ENCODE measurements at places on chromosomes 1 and 21.

GRCh38 chr1:176111835-176112234 is 95.3 kb downstream of the COP1 start:
- DNase-seq, result no peak

DNA sequence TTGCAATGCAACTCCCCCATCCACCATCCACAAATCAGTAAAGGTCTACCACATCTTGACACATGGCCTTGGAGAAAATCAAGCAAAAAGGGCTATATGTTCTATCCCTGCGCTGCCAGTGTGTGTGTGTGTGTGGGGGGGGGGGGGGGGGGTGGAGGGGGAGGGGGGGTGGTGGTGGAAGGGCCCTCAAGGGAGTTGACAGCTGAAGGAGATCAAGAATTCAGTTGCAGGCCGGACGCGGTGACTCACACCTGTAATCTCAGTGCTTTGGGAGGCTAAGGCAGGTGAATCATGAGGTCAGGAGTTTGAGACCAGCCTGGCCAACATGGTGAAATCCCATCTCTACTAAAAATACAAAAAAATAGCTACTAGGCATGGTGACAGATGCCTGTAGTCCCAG is 37.6 kb upstream of the CLIC4 start:
- DNase-seq, result no peak

DNA sequence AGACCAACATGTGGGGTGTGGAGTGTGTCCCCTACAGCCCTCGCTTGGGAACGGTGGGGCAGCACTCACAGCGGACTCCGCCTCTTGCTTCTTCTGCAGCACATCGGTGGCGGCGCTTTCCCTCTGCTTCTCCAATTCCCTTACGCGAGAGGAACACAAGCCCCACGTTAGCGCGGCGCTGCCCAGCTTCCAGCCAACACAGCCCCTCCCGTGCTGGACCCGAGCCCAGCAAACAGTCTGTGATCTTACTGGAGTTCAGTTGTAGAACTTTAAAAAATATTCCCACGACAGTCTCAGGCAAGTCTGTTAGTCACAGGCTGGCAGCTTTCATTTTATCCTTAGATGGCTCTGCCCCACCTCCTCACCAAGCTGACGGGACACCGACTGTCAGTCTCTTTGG is 13.6 kb downstream of the THAP3 start:
- no peak for DNase-seq

GRCh38 chr21:38264571-38264970 is 7.8 kb downstream of the KCNJ15 start:
- DNase-seq, result no peak

Data from effector memory CD4-positive, alpha-beta T cell (primary cell).